ENCODE measurements at places on chromosomes 2 and 18.

- no peak for DNase-seq
Measured at GRCh38 chr18:9926223-9926894, 12.5 kb downstream of the VAPA start.

GRCh38 chr18:11885278-11885947, 22.7 kb downstream of the MPPE1 start:
- no peak for DNase-seq

DNA sequence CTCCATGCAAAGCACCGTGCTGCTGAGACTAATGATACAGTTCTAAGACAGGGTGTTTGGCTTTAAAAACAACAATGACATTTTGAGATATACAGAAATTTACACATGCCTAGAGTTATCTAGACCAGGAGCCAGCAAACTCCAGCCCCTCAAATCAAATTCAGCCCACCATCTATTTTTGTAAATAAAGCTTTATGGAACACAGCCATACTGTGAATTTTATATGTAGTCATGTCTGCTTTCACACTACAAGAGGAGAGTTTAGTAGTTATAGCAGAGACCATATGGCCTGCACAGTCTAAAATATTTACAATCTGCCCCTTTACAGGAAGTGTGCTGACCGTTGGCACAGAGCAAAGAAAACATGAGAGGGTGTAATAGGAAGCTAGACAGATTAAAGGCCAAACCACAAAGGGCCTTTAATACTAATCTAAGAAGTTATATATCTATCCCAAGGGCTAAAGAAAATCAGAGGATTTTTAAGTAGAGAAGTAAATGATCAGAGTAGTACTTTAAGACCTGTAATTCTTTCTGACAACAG, 39.4 kb downstream of the NBAS start:
- DNase-seq = no peak

DNA sequence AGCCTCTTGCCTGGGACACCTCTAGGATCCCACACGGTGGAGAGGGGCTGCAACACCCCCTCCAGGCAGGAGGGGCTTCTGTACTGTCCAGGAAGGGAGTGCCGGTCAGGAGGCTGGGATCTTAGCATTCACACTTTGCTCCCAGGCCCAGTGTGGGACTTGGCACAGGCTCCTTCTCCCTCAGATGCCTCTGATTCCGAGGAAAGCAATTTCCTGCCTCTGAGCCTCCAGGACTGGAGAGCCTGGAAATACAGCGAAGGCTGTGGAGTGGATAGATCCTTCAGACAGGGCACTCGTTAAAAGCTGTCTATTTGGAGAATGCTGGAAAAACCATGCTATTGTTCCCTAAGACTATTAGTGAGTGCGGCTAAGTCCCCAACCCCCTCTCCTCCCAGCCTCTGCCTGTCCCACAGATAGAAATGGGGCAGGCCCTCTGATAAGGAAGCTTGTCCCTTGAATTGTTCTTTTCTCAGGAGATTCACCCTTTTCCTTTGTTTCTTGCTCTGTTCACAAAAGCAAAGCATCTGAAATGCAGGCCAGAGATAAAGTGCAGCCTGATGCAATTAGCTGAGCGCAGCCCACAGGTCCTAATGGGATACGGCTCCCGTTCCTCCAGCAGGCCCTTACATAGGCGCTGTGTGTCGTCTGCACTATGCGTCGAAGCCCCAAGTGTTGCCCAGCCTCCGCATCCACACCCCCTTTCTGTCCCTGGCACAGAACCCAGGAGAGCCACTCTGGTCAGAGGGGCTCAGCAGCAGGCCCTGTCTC, 252.2 kb downstream of the KLHL29 start:
- no peak for DNase-seq

- no peak for DNase-seq
Measured at GRCh38 chr2:143830476-143830875, 689.4 kb downstream of the ZEB2 start.

DNA sequence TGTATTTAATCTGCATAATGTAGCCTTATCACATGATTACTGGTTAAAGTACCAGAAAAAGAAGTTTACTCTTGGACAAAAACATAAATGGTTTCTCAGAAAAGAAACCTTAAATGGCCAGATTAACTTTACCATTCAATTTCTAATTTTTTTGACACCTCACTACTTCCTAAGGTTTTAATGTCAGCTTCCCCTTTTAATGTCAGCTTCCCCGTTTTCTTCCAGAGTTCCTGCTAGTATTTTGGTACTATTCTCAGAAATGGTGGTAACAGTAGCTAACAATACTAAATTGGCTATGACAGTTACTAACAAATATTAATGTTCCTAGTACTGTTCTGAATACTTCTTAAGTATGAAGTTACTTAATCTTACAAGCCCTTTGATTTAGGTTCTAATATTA, 22.4 kb upstream of the SLC8A1 start:
- DNase-seq = no peak

GRCh38 chr2:96110621-96111256, 5.6 kb downstream of the ADRA2B start:
- DNase-seq = no peak

DNA sequence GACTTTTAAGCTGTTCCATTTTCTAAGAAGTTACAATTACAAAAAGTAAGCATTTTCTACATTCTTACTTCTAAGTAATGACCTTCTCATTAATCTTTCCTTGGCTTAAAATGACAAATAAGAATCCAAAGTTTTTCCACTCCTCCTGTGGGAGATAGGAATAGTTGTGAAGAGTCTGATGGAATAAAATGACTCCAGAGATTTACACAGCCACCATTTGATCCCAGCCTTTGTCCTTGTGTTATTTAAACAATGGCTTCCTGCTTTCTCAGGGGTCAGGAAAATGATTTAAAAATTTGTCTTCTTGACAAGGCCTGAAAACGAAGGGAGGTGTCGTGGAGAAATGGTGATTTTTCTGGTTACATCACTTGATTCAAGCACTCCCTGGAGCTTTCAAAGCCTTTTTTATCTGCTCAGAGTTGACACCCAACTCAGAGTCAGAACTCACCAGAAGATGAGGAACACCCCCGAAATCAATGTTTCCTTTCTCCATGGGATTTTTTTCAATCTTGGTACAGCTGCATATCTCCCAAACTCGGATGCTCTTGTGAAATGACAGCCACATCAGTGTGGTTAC, 106.5 kb downstream of the GALNT3 start:
- DNase-seq = no peak

GRCh38 chr2:16621316-16621715, 44.3 kb downstream of the CYRIA start:
- no peak for DNase-seq

- no peak for DNase-seq
Measured at GRCh38 chr18:58601468-58602266, 27.2 kb downstream of the ALPK2 start.

- no peak for DNase-seq
Measured at GRCh38 chr2:47002031-47002430, 86.4 kb upstream of the MCFD2 start.

DNA sequence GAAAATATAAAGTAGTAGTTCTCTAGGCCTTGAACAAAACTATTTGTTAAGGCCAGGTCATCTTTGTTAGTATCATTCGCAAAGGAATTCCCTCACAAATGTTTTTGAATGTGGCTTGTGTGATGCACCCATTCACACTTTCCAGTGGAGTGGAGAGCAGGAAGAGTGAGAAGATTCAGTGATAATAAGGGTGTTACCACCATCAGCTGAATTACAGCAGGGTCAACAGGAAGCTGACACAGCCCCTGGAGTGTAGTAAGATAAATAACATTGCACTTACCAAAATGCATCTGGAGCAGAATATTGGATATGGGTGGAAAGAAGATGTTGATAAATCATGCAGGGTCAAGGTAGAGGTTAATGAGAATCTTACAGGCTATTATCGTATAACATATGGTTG, 231.0 kb downstream of the DSC3 start:
- no peak for DNase-seq

DNA sequence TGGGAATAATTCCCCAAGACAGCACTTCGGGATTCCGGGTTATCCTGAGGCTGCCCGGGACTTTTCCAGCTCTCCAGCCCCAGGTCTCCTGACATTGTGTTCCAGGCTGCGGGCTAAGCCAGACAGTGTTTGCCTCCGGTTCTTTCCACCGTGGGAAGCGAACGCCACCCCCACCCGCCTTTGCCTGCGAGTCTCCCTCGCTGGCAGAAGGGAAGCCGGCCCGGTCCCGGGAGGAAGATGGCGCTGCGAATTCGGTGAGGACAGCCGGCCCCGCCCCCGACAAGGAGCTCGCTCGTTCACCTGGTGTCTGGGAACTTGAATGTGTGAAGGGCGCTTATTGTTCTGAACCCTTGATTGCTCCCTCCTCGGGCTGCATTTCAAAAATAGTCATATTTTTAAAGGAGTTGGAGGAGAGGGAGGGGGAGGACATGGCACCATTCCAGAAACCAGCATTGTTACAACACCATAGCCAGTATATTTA, 2.9 kb downstream of the LRATD1 start:
- DNase-seq = no peak
